ENCODE measurements at places on chromosomes 6 and 20.

GRCh38 chr6:144568241-144568640, 283.1 kb downstream of the UTRN start:
- no peak for DNase-seq

DNA sequence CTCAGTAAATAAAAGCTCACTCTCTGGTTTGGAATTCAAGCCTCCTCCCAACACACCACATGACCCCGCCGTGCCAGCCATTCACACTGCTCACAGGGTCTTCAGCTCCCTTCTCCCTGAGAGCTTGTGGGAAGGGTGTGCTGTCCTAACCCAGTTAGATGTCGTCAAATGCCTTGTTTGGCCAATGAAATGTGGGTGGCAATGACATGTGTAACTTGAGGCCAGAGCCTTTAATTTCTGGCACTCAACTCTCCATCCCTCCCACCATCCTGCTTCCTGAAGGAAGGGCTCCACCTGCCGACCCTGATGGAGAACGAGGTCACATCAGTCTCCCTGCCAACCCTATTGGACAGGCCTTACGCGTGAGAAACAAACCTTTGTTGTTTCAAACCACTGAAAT, 224.5 kb upstream of the AGPAT4 start:
- no peak for DNase-seq

- DNase-seq: no peak
These were observed 94.4 kb downstream of the TOX2 start for GRCh38 chr20:44008806-44009678.

GRCh38 chr20:11755071-11755841, 162.4 kb upstream of the BTBD3 start:
- DNase-seq: no peak

DNA sequence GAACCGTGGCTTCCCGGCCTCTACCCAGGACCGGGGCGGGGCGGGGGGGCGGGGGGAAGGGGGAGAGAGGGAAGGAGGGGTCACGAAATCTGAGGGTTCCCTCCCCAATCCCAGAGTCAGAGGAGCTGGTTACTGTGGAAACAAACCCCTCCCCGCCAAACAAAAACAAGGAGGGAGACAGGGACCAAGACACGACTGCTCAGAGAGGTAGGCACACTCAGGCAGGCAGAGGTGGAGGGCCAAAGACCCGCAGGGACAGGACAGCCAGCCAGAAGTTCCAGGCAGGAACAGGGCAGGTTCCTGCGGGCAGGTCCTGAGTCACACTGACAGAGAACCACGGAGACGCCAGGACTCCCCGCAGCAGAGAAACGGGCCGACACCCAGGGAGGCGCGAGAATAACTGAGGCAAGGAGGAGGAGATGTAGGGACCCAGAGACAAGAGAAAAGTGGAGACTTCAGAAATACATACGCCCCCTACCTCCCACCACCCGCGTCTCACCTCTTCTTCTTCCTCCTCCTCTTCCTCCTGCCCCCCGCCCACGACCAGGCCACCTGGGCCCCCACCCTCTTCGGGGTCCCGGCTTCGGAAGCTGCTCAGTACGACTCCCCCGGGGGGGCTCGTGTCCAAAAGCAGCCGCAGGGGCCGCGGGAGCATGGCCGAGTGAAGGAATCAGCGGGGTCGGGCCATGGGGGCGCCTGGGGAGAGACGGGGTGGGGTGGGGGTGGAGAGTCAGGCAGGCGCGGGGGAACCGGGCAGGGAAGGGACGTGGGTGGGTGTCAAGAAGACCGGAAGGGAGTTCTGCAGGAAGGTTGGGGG, 578 bp downstream of the RGL2 start:
- peak; percentile 69 for DNase-seq

- DNase-seq: no peak
These were observed 12.2 kb downstream of the NFKBIL1 start for GRCh38 chr6:31559606-31559957.

DNA sequence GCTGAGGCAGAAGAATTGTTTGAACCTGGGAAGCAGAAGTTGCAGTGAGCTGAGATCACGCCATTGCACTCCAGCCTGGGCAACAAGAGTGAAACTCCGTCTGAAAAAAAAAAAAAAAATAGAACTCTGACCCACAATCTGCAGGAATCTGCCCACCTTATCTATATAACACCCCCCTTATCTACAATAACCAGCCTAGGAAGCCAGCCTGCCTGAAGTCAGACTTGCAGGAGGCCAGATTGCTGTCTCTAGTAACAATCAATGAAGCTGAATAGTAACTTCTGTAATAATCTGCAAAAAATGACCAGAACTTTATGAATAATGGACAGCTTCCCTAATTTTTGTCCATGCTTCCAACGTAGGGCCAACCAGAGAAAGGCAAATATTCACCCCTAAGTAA, 352.5 kb downstream of the CD83 start:
- no peak for DNase-seq

DNA sequence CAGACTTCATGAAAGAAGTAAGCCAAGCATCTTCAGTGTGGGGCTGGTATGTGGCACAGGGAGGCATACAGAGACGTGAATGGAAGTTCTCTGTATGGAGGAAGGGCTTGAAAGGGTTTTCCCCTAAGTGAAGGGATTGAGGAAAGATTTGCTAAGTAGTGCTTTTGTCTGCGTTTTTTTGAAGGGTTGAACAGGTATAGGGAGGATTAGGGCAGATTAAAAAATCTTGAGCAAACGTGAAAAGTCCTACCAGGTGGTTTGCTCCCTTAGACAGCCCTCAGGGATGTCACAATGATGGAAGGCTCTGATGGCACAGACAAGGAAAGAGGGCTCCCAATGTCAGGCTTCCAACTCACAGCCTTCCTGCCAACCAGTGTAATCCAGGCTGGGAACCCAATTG, 181.7 kb upstream of the TAB2 start:
- no peak for DNase-seq

- no peak for DNase-seq
These were observed 8.5 kb downstream of the TP53INP2 start for GRCh38 chr20:34712525-34713192.

DNA sequence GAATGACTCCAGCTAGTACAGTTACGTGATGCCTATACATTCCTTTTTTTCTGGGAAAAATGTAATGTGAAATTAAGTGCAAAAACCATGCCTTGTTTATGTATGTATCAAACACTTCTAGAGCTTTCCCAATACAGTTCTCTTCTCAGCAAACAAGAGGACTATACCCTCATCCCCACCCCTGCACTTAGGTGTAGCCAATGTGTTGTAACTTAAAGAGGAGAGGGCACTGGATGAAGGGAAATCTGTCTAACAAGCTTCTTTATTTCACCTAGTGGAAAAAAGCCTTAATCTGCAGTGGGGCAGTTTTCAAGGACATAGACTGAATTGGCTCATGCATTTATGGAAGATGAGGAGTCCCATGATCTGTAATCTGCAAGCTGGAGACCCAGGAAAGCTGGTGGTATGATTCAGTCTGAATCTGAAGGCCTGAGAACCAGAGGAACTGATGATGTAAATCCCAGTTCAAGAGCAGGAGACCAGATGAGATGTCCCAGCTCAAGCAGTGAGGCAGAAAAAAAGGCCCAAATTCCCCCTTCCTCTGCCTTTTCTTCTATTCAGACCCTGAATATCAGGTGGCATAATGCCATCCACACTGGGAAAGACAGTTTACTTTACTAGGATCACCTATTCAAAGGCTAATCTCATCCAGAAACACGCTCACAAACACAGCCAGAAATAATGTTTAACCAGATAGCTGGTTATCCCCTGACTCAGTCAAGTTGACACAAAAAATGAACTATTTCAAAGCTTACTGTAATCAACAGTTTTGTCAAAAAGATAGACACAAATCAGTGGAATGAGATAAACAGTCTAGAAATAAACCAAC, 25.8 kb upstream of the SLC17A3 start:
- no peak for DNase-seq

- no peak for DNase-seq
These were observed 31.3 kb downstream of the KIAA0319 start for GRCh38 chr6:24614648-24615047.

DNA sequence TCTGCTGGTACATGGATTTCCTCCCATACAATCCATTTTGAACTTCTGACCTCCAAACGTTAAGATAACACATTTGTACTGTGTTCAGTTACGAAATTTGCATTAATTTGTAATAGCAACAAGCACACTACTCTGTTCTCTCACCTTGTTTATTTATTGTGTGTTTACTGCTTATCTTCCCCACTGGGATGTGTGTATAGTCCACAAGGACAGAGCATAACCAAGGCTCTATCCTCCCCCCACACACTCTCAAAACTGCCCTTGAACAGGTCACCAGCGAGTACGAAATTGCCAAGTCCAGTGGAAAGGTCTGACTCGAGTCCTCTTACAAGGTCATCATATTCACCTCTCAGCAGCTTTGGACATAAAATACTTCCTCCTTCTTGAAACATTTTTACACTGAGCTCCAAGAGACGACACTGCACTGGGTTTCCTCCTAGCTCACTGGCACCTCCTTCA, 18.6 kb downstream of the ADTRP start:
- no peak for DNase-seq

DNA sequence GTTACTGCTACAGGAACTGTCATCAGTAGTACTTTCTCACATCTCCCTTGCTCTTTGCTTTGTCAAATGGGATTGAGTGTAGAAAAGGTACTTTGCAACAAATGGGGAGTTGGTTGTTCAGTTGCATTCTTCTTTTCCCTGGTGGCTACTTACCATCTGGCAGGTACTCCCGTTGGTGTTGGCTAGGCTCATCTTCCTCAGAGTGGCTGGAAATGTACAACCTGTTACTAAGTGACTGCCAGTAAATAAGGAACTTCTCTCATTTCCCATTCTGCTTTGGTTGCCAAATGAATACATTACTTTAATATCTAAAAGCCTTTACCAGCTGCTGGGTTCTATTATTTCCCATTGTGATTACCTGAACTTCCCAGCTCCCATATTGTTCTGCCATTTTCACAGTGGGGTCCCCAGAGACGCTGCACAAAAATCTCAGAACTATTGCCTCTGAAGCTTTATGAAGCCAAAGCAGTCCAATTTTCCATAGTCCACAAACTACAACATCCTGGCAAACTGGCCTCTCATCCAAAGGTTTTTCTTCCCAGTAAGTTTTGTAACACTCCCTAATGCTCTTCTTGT, 229.7 kb upstream of the HTR1E start:
- DNase-seq: no peak

DNA sequence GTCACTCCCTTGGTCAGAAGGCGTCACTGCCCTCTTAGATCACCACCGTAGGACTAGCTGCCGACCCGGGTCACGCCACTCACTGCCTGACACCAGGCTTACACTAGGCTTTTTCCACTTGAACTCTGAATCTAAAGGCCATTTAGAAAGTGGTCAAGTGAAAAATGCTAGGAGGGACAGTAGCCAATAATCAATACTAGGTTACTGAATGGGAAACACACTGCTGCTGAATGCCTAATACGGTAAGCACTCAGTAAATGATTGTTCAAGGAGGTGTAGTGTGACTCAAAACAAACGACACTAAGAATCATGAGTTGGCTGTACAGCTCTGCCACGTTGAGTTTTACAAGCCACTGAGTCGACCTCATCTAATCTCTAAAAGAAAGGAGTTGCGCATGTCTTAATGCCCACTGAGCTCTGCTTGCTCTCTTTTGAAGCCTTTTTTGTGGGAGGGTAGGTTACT, 760 bp upstream of the IBTK start:
- no peak for DNase-seq

- no peak for DNase-seq
These were observed 1223.1 kb upstream of the GJE1 start for GRCh38 chr6:140909625-140910024.

GRCh38 chr20:51376111-51376510, 166.4 kb downstream of the NFATC2 start:
- no peak for DNase-seq

- DNase-seq: no peak
These were observed 257.3 kb upstream of the SGK1 start for GRCh38 chr6:134575221-134575620.

DNA sequence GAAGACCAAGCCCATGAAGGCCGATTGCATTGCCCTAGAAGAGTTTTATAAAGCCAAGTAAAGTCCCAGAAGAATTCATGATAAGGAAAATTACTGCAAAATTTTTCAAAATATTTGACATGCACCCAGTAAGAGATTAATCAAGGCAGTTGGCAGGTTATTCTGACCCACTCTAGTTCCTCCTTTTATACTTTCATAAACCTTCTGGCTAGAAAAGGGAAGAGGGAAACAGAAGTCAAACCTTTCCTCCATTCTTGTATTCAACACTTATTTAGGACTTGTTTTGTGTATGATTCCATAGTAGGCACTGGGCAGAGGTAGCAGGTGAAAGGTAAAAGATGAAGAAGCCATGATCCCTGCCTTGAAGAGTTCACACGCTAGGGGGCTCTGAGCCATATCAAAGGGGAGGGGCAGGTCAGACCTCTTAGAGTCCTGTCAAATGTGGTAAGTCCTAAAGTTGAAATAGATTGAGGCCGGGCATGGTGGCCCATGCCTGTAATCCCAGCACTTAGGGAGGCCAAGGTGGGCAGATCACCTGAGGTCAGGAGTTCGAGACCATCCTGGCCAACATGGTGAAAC, 85.4 kb downstream of the NDUFAF5 start:
- DNase-seq: no peak

- DNase-seq: no peak
These were observed 153.1 kb upstream of the RPS6KA2 start for GRCh38 chr6:166779963-166780683.

DNA sequence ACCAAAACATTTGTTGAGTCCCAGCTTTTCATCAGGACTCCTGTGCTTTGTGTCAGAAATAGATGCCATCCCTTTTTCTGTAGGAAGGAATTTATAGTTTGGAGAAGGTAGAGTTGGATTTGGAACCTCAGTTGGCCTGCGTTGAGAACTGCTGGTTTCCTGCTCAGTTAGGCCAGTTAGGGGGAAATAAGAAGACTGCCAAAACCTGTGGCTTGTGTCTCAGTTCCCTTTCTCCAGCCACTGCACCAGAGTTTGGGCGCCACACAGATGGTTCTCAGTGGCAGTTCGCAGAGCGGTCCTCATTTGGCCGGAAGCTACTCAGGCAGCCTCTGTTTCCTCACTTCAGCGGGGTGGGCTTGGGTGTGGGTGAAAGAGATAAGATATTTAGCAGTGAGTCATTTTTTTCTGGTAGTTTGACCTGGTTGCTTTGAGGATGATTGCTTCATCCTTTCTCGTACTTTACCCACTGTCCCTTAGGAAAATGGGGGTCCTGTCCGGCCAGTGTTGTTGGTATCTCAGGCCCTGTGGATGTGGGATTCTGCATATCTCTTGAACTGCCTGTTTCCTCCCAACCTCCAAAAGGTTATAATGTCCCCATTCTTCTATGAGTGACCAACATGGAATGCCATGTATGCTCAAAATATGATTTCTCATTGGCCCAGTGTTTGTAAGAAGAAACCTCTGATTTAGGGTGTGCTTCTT, 53.7 kb downstream of the JARID2 start:
- DNase-seq: peak; percentile 59

All from Right ventricle myocardium superior (tissue), 1 donor.